ENCODE measurements at places on chromosomes 1 and 21.

DNA sequence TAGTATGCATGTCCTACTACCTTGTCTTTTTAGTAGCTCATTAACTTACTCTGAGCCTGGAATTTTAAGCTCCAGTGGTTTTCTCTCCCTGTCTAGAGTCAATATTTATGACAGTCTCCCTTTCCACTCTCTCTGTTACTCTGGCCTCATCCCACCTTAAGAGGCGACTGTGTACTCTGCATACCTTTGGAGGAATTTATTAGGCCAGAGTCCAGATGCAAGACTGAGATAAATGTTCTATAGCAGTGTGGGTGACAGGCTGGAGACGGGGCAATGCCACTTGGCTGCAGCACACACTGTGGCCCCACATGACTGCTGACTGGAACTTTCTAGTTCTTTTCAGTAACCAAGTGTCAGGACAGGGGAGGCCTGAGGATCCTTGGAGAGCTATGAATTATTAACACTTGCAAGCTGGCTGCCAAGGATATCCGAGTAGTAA, 4.1 kb upstream of the PDZK1 start:
- no peak for DNase-seq

DNA sequence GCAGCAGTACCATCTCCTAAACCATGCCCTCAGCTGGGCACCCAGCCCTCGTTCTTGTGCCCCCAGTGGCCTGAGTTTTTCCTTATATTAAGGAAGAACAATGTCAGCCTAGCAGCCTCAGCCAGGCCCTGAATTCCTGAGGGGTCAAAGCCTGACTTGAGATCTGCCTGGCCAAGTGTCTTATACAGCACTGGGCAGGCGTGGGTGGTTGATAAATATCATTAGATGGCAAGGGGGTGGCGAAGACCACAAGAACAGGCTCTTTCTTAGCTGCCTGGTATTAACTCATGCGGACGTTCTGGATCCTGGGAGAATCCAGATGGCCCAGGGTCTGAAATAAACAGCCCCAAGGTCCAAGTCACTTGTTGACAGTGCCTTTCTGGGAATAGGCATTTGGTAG, 18.3 kb downstream of the NGF start:
- no peak for DNase-seq

GRCh38 chr1:36051821-36052220, 32.1 kb upstream of the TEKT2 start:
- no peak for DNase-seq

- no peak for DNase-seq
Measured at GRCh38 chr1:199383793-199384192, 643.7 kb upstream of the NR5A2 start.

- no peak for DNase-seq
Measured at GRCh38 chr1:17755120-17755519, at the start of gene ACTL8. Gene ACTL8, plus strand, starts transcription at chr1:17755333. Its CDS starts 67,676 bp downstream, at chr1:17823009.

GRCh38 chr21:35643176-35643575, 417.1 kb downstream of the SETD4 start:
- no peak for DNase-seq

DNA sequence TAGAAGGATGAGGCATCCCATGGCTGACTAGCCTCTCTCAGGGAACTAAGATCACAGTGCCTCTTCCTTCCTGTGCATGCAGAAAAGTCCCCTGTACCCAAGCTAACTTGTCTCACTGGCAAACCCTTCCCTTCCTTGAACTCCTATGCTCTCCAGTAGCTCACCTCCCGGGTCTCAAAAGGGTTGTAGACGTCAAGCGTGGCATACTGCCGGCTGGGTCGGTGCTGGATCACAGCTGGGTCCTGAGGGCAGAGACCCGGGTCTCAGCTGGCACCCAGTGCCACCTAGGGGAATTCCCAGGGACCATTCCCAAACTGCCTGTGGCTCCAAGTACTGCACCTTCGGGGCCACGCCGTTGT, 688 bp downstream of the SCAMP3 start:
- no peak for DNase-seq

- no peak for DNase-seq
Measured at GRCh38 chr1:196007763-196008162, 600.5 kb downstream of the KCNT2 start.

GRCh38 chr1:113734357-113735055, 24.8 kb downstream of the PHTF1 start:
- no peak for DNase-seq

GRCh38 chr1:211386921-211387320, 60.3 kb downstream of the TRAF5 start:
- DNase-seq, result no peak

DNA sequence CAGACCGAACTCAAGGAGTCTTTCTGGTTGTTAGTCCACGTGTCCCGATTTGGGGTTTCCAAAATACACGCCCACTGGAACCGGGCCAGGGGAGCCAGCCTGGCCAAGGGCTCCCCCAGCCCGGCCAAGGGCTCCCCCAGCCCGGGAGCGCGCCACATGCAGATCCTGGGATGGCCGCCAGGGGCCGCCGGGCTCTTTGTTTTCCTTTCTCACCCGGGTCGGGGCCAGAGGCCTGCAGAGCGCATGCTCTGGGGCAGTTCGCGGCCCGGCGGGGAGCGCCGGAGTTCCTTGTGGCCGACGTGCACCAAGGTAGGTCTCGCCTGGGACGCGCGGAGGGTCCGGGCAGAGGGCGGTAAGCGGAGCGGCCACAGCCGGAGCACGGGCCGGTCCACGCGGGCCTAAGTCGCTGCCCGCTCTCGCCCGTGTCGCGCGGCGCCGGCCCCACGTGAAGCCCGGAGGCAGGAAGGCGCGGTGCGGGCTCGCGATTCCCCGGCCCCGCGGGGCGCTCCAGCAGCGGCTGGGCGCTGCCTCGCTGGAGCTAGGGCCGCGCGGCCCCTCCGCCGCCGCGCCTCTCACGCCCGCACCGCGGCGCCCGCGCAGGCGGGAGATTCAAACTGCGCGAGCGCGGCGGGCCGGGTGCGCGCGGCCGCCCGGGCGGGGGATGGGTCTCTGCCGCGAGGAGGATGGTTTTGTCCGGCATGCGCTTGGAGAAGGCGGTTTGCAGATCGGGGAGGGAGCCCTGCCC, 12.3 kb downstream of the RCC1 start:
- DNase-seq, result no peak

DNA sequence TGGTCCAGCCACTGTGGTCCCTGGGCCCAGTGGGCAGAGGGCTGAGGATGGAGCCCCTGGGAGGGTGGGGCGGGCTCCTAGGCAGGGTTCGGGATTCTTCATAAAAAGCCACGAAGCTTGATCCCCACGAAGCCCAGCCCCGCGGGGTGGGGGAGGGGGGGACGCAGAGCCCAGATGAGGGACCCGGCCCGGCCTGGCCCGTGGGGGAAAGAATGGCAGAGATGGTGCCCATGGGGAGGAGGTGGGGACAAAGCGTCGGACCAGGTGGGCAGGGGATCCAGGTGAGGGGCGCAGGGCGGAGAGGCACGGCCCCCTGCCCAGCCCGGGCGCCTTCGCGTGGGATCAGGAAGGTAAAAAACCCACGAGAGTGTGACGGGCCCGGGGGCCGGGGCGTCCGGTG, 6.0 kb upstream of the SMIM12 start:
- no peak for DNase-seq

Data from non-pigmented ciliary epithelial cell (primary cell).